BJ (cell line): ENCODE measurements at places on chromosomes 12 and 14. TPM values are rescaled to one million over a fixed set of nuclear protein-coding genes. Genes with fewer than 3 reads are reported as not detected.

Gene MFAP5
- polyA plus RNA-seq, result 172 and 174 TPM in 2 replicates

GRCh38 chr14:53161758-53162435 lies 8.8 kb upstream of the DDHD1 start:
- DNase-seq, result no peak

- no peak for DNase-seq
Observed at GRCh38 chr12:92271341-92271740, 125.7 kb upstream of the BTG1 start.

DNA sequence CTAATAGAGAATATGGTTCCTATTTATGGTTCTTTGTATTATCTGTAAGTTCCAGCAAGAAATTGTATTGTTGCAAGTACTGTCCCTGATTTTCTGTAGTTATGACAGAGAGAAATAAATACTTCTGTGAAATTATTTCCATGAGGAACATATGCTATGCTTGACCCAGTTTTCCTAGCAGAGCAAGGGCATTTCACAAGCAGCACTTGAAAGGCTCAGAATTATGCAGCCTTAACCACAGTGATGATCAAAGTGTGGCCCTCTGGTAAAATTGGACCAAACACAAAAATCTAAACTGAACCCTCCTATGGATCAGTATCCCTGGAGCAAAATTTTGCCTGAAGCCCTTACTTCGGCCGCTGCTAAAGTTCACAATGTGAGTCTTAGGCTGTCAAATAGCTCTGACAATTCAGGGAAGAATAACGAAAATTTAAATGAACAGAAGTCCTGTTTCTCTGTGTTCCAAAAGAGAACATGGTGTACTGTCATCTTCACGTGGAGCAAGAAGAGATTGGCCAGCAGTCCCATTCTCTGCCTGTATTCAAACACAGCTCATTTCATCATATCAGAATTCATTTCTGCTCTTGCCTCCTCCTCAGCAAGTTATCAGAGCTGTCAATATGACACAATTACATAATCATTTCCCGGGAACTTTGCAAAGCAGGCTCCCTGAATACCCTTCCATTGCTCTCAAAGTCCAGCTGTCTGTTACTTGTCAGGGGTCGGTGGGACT lies 471.9 kb downstream of the RPS29 start:
- DNase-seq, result no peak

DNA sequence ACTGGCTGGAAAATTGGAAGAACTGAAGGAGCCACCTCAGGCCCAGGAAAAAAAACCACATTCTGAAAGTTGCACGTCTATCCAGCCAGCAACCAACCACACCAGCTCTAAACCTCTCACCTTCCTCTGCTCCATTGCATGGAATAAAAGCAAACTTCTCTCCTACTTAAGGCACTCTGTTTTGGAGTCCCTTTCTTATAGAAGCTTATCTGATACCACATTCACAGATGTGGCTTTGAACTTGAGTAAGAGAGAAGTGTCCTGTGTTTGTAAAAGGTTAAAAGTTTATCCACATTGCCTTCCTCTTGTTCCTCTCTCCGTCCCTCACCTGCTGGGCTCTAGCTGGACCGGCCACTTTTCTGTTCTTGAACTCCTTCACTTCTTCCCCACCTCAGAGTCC lies 99.6 kb upstream of the PLXNC1 start:
- no peak for DNase-seq
